SHP77 (cell line): ENCODE measurements at places on chromosomes 4 and X.
A peak's percentile ranks its signal among the peaks of the same experiment; 100 is the strongest.

GRCh38 chr4:41189076-41189475 is 25.3 kb downstream of the APBB2 start:
- DNase-seq = no peak

- DNase-seq = no peak
These were observed 827.7 kb downstream of the FSTL5 start for GRCh38 chr4:161336016-161336530.

- DNase-seq = no peak
These were observed 168.3 kb downstream of the ATOH1 start for GRCh38 chr4:93996895-93997294.

- DNase-seq = no peak
These were observed 315.4 kb downstream of the PPP3CA start for GRCh38 chr4:101031971-101032370.

DNA sequence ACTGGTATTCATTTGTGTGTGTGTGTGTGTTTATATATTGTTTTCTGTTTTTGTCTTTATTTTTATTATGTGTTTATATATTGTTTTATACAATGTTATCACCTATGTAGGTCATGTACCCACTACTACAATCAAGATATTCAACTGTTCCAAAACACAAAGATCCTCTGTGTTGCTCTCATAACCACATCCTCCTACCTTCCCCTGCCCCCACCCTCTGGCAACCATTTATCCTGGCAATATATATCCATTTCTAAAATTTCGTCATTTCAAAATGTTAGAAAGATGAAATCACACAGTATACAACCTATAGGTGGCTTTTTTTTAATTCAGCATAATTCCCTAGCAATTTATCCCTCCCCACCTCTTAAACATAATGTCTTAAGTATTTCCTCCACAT is 18.8 kb upstream of the RPL34 start:
- no peak for DNase-seq

GRCh38 chr4:2045518-2045951 is 13.6 kb upstream of the NAT8L start:
- no peak for DNase-seq

DNA sequence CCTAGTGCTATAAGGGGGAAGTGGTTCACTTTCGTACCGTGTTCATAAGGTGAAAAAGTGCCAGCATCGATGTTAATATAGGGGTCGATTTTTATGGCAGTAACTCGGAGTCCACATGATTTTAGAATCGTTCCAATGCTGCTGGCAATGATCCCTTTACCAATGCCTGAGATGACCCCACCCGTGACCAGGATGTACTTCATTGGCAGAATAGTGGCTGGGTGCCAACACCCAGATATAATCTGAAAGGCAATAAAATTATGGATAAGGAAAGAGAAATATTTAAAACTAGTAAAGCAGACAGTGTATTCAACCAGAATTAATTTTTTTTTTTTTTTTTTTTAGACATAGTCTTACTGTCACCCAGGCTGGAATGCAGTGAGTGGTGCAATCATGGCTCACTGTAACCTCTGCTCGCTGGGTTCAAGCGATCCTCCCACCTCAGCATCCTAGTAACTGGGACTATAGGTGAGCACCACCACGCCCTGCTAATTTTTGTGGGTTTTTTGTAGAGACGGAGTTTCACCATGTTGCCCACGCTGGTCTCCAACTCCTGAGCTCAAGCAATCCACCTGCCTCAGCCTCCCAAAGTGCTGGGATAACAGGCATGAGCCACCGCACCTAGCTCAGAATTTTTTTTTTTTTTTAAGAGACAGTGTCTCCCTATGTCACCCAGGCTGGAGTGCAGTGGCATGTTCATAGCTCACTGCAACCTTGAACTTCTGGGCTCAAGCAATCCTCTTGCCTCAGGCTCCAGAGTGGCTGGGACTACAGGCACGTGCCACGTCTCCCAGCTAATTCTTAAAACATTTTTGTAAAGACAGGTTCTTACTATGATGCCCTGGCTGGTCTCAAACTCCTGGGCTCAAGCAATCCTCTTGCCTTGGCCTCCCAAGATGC is 9.5 kb downstream of the CTPS2 start:
- no peak for DNase-seq

GRCh38 chr4:164956766-164957643 is 20.5 kb downstream of the TRIM61 start:
- peak; percentile 94 for DNase-seq

- no peak for DNase-seq
These were observed 7.5 kb downstream of the STOX2 start for GRCh38 chr4:183912585-183912984.

DNA sequence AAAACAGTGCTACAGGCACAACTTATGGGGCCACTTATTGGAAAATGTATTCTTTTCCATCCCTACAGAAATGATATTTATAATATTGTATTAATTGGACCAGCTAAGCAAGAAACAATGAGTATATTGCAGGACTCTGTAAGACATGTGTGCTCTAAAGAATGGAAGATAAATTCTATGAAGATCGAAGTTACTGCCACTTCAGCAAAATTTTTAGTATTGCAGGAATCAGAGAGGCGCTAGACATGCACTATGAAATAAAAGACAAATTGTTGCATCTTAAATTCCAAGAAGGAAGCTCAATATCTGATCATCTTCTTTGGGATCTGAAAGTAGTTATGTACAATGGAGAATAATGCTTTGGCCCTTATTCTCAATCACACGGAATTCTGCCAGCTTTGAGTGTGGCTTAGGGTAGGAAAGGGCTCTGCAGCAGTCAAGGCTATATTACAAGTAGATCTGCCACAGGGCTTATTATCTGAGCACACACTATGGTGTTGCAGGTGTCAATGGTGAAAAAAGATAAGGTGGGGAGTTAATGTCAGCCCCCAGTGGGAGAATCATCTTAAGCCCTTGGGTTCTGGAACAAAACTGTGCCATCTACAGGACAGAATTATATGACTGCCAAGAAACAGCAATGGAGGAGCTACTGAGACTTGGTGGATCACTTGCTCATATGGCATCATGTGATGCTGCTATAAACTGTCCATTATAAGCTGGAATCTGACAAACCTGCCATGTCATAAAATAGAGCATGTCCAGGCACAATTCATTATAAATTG is 334.0 kb upstream of the NDST3 start:
- no peak for DNase-seq

GRCh38 chrX:52359614-52360232 is 9.1 kb upstream of the XAGE2 start:
- DNase-seq = peak; percentile 13

GRCh38 chr4:85496933-85497332 is 22.0 kb downstream of the ARHGAP24 start:
- DNase-seq = no peak

DNA sequence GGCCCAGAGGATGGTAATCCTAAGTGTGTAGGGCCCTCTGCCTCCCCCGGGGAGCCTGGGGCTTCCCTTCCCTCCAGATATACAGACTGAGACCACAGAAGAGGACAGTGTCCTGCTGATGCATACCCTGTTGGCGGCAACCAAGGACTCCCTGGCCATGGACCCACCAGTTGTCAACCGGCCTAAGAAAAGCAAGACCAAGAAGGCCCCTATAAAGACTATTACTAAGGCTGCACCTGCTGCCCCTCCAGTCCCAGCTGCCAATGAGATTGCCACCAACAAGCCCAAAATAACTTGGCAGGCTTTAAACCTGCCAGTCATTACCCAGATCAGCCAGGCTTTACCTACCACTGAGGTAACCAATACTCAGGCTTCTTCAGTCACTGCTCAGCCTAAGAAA is 1.9 kb downstream of the TRO start:
- DNase-seq = no peak

DNA sequence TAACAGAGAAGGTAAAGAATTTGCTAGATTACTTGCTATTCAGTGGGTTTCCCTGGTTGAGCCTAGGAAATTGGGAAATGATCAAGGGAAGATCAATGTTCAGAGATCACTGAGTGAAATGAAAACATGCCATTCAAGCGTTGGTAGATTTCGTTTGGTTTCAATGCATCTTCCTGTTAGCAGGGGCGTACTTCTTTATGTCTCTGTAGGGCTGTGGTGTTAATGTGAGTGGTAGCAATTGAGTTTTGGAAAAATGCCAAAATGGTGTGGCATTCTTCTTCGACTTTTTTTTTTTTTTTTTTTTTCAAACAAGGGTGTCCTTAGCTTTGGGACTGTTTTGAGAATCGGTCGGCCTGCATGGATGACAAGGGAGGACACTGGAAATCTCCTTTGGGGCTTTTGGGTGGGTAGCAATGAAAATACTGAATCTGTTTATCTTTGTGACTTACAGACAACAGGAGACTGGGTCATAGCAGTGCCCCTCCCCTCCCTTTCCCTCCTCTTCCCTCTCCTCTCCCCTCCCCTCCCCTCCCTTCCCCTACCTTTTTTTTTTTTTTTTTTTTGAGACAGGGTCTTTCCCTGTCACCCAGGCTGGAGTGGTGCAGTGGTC is 50.4 kb downstream of the SPRY1 start:
- no peak for DNase-seq

DNA sequence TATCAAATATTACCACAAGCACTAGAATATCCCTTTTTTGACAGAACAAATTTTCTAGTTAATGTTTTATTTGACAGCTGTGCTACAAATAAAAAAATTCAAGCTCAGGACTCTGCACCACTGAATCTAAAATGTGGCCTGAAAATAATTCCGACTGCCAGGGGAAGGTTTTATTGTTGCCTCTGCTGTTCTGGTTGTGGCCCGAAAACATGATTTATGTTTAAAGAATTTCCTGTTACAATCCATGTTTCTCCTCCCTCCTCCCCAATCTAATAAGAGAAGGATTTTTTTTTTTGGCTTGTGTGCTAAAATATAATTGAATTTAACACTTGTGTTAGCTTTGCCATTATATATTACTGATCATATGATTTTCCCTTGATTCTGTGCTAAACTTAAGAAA is 227.8 kb downstream of the DCLK2 start:
- DNase-seq = no peak
